Stimulated activated CD4-positive, alpha-beta T cell treated with anti-CD3 and anti-CD28 coated beads, Interleukin-1b, Interleukin-23, amount 100 ng/mL, for 1 hour (primary cell): ENCODE measurements at places on chromosomes 13 and 19.

GRCh38 chr13:29886446-29886845, 36.0 kb upstream of the UBL3 start:
- no peak for DNase-seq

- DNase-seq, result no peak
These were observed 87.6 kb upstream of the ZNF91 start for GRCh38 chr19:23482829-23483228.

- DNase-seq, result no peak
These were observed 16.8 kb downstream of the MBD3L2B start for GRCh38 chr19:7004313-7004931.

DNA sequence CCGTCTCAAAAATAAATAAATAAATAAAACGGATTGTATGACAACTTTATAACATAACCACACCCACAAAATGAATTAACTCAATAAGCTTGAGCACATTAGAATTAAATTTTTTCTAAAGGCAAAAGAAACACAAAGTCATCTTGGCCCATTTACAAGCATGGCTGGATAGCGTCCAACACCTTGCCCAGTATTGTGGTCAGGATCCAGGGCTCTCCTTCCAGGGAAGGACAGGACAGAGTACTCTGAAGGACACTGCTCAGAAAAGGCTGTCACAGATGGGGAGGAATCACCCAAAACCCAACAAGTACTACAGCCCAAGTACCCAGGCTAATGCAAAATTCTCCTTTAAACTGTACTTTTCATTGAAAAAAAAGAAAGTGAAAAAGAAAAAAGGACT, 27.1 kb downstream of the SUGP2 start:
- DNase-seq, result no peak

- no peak for DNase-seq
These were observed 1.3 kb upstream of the MAST3 start for GRCh38 chr19:18096258-18096657.

DNA sequence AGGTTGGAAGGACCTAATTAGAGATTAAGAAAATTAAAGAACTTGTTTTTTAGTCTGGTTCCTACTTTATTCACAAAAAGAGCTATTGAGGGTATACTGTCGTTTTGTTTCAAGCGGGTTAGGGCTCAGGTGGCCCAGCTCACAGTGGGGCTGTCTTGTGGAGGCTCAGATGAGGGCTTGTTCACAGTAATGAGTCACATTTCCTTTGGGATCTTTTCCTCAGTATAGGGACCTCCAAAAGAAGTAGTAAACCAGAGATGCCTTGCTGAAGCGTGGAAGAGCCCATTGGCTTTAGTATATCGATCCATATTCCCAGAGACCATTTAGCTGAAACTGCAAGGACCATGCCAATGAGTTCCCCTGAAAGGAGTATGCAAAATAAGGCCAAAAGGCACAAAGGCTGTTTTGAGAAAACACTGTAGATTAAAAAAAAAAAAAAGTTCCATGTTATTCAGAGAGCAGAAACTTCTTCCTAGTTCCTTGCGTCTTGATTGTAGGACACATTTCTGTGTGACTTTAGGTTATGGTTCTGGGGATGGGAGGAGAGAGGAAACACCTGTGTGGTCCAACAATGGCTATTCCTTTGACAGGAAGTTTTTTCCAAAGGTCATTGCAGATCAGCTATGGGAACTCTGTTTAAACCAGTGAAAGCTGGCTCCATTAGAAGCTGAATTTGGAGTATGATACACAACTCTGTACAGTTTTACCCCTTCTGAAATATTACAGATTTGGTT, 32.8 kb upstream of the GPI start:
- DNase-seq, result no peak

- DNase-seq, result no peak
These were observed at the start of gene SIAH3 for GRCh38 chr13:45851171-45851921. TSS of gene SIAH3 (minus strand) at chr13:45851753. CDS start at chr13:45851629, 124 bp downstream.

DNA sequence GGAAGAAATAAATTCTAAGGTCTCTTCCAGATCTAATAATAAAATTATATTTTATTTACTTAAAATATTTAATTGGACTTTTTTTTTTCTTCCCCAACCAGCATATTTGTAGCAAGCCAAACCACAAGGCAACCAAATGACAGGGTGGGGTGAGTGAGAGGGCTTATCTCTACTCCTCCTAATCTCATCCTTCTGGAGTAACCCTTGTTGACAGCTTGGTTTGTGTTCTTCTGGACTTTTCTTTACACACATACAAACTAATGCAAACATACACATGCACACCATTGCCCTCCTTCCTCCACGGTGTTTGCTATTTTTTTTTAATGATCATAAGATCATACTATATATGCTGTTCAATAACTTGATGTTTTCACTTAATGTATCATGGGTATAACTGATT, 383.1 kb downstream of the DLEU7 start:
- no peak for DNase-seq

GRCh38 chr13:67771106-67771505, 541.0 kb upstream of the PCDH9 start:
- DNase-seq, result no peak

DNA sequence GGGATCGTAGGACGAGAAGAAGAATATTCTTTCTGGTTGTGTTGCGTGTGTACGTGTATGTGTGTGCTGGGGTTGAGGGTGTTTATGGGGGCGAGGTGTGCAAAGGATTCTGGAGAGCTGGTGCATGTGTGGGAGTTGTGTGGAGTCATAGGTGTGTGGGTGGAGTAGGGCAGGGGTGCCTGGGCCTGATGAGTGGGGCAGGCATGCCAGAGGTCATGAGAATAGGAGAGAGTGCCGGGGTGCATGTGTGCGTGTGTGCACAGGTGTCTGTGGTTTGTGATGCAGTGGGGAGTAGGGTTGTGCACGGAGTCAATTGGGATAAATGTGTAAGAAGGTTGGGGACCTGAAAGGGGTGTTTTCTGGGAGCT, 649 bp downstream of the TMEM91 start:
- DNase-seq, result no peak

DNA sequence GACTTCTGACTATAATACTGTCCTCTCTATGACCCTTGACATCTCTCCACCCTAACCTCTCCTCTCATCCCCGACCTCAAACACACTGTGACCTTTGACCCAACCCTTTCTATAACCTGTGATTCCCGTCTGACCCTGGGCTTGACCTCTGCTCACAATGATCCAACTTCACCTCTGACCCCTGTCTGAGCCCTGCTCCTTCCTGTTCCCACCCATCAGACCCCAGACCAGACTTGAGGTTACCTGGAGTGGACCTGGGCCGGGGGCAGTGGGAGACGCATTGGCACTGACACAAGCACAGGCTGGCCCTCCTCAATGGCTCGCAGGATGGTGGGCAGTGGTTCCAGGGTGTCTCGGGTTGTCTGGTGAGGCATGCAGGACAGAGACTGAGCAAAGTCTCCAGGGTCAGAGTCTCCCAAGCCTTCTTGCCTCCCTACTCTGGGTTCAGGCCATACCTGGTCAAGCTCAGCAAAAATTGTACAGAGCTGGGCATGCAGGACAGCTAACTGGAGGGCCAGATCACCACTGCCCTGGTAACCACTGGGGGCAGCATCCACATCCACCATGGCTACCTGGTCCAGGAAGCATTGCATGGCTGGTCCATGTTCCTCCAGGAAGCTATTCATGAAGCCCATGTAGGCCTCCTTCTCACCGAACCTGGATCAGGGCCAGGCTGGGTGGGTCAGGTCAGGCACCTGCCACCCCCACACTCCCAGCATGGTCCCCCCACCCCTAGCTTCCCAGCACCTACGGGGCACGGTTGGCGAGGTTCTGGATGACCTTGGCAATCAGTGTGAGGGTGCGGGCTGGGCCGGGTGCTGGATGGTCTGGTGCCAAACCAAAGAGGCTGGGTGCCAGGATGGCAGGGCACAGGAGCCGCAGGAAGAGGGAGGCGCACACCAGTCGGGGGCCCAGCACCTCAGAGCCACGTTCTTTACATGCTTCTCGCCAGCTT, 4.4 kb upstream of the WIZ start:
- no peak for DNase-seq

GRCh38 chr13:85657942-85658341, 141.3 kb downstream of the SLITRK6 start:
- no peak for DNase-seq

- no peak for DNase-seq
These were observed 101.9 kb downstream of the KLF12 start for GRCh38 chr13:74032325-74032724.
